PC-9 (cell line): ENCODE measurements at places on chromosomes 4 and X. TPM values are rescaled to one million over a fixed set of nuclear protein-coding genes. Genes with fewer than 3 reads are reported as not detected.
A peak's percentile ranks its signal among the peaks of the same experiment; 100 is the strongest.

The ZMAT1 gene
- total RNA-seq, result not detected in 2 replicates

The PPARGC1A gene
- total RNA-seq, result not detected in 2 replicates

GRCh38 chr4:105093975-105094374, 52.7 kb upstream of the TET2 start:
- H3K36me3 ChIP-seq, result no peaks in the 10 kb centered on the region
- H3K27ac ChIP-seq, result no peak overlapping the region
- DNase-seq, result no peak

The CXCR3 gene
- not detected in 2 replicates for total RNA-seq

GRCh38 chrX:133792198-133792953, 193.0 kb downstream of the GPC3 start:
- H3K27ac ChIP-seq, result no peak overlapping the region
- DNase-seq, result peak; percentile 61
- H3K4me3 ChIP-seq, result no peak overlapping the region
- H3K4me1 ChIP-seq, result no peaks in the 10 kb centered on the region
- H3K27me3 ChIP-seq, result no peaks in the 10 kb centered on the region
- H3K36me3 ChIP-seq, result no peaks in the 10 kb centered on the region

DNA sequence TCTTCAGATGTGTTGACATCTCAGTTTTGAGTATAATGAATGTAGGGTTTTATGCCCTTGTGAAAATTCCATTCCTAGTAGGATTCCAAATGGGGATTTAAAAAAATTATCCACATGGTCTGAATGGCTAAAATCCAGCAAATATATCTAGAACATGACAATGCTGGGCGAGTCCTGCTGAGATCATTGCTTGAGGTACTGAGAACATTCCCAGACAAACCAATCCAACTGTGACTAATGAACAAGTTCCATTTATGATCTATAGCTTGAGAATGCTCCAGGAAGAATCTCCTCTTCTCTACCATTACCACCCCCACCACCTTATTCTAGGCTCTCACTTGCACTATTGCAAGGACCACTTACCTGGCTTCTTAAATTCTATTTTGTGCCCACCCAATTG, 77.2 kb upstream of the IL1RAPL2 start:
- no peaks in the 10 kb centered on the region for H3K27me3 ChIP-seq
- H3K4me1 ChIP-seq, result no peaks in the 10 kb centered on the region
- no peaks in the 10 kb centered on the region for H3K36me3 ChIP-seq
- H3K4me3 ChIP-seq, result no peak overlapping the region
- no peak for DNase-seq

The S100G gene
- total RNA-seq, result not detected in 2 replicates

GRCh38 chr4:74755486-74755885, 38.8 kb downstream of the BTC start:
- peaks cover 11% of the 10 kb centered on the region; the same call in 1 of the 2 replicates for H3K4me1 ChIP-seq
- no peak overlapping the region for H3K4me3 ChIP-seq
- DNase-seq, result no peak
- no peaks in the 10 kb centered on the region for H3K36me3 ChIP-seq

- DNase-seq, result peak; percentile 68
- H3K36me3 ChIP-seq, result no peaks in the 10 kb centered on the region
- H3K27ac ChIP-seq, result peak overlapping the region; percentile 36
- H3K4me1 ChIP-seq, result peaks cover 22% of the 10 kb centered on the region
- no peaks in the 10 kb centered on the region for H3K27me3 ChIP-seq
Observed at GRCh38 chr4:99586322-99586721, 11.7 kb downstream of the MTTP start.

GRCh38 chr4:154189346-154189745, 302.3 kb downstream of the DCHS2 start:
- no peaks in the 10 kb centered on the region for H3K36me3 ChIP-seq
- H3K27me3 ChIP-seq, result no peaks in the 10 kb centered on the region
- DNase-seq, result no peak

- no peak overlapping the region for H3K27ac ChIP-seq
- H3K36me3 ChIP-seq, result no peaks in the 10 kb centered on the region
- H3K4me1 ChIP-seq, result no peaks in the 10 kb centered on the region
- no peak overlapping the region for H3K4me3 ChIP-seq
- no peaks in the 10 kb centered on the region for H3K27me3 ChIP-seq
Observed at GRCh38 chr4:104394406-104395167, 100.1 kb downstream of the CXXC4 start.

The CLTRN gene
- total RNA-seq, result 1.1 and 2.7 TPM in 2 replicates

- H3K27ac ChIP-seq, result no peak overlapping the region
- no peaks in the 10 kb centered on the region for H3K4me1 ChIP-seq
- H3K36me3 ChIP-seq, result no peaks in the 10 kb centered on the region
Observed at GRCh38 chr4:44738615-44739014, 12.3 kb upstream of the GNPDA2 start.

The IL2 gene
- not detected in 2 replicates for total RNA-seq

The ANXA5 gene
- total RNA-seq, result 177 and 230 TPM in 2 replicates

DNA sequence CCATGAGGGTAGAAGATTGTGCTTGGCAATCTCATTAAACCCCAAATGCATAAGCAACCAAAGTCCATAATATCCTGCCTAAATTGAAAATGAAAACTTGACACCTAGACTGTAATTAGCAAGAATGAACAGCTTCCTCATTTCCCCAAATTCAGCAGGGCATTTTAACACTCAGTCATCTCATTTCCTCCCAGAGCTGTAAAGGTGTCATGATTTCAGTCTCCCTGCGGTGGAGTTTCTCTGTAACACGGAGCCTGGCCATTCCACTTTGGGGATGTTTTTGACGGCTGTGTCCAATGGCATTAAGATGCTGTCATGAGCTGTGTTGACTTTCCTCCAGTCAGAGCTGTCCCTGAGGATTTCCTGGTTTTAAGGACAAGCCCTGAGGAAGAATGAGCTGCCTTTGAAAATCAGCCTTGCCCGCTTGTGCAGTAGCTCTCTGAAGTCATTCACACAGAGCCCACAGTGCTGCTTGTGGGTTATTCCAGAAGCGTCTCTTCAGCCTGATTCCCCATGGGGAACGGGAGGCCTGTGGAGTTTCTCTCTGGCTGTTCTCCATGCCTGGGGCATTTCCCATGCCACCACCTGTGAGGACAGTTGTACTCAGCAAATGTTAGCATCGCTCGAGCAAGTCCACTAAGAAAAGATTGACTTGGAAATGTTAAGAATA, 187.0 kb downstream of the MID1 start:
- DNase-seq, result no peak
- no peak overlapping the region for H3K4me3 ChIP-seq
- H3K36me3 ChIP-seq, result no peaks in the 10 kb centered on the region
- no peaks in the 10 kb centered on the region for H3K4me1 ChIP-seq
- no peak overlapping the region for H3K27ac ChIP-seq

The SPANXB1 gene
- total RNA-seq, result 24.3 and 31.4 TPM in 2 replicates

DNA sequence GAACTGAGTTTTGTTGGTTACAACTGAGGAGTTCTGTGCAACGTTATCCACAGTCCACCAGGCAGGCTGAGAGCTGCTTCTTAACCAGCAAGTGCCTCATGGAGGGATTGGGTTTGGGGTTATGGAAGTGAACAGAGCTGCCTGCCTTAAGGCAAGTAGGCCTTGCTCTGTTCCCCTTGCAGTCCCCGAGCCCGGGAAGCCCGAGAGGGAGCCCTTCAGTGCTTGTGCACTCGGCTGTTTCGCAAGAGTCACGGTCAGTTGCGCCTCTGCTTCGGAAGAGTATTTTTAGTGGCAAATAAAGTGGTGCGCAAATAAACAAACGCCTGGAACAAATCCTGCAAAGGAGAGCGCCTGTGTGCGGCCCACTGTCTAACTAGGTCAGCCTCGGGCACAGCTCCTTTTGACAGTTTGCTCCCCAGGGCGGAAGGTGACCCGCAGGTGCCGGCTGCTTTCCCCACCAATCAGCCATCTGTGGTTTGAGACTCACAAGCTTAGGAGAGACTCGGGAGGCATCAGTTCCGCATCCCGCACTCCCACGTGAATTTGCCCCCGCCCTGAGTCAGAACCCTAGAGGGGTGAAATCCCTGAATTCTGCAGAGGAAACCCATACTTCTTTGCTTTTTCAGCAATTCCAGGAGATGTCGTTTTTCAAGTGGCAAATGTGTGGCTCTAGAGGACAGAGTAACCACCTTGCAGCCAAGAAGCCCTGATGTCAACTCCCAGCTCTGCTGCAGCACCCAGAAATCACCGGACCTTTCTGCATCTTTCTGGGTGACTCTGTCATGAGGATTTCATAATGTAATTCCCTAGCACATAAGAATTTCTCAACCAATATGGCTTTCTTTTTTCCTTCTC, 56.8 kb downstream of the LGI2 start:
- H3K4me3 ChIP-seq, result no peak overlapping the region
- no peak for DNase-seq
- H3K36me3 ChIP-seq, result no peaks in the 10 kb centered on the region
- no peak overlapping the region for H3K27ac ChIP-seq
- H3K4me1 ChIP-seq, result peaks cover 37% of the 10 kb centered on the region
- no peaks in the 10 kb centered on the region for H3K27me3 ChIP-seq

GRCh38 chrX:138711399-138712347, at the start of gene FGF13:
Gene FGF13 (minus strand): TSS chrX:138711717. CDS start chrX:138711003, 714 bp downstream.
- H3K27ac ChIP-seq, result no peak within 1 kb of the TSS
- H3K4me1 ChIP-seq, result no peaks in the 10 kb centered on the region
- H3K36me3 ChIP-seq, result no peaks in the 10 kb centered on the region
- DNase-seq, result no peak
- no peaks in the 10 kb centered on the region for H3K27me3 ChIP-seq

GRCh38 chrX:107666931-107667330, 38.6 kb downstream of the PRPS1 start:
- H3K4me3 ChIP-seq, result no peak overlapping the region
- H3K27me3 ChIP-seq, result no peaks in the 10 kb centered on the region
- no peaks in the 10 kb centered on the region for H3K36me3 ChIP-seq
- DNase-seq, result no peak
- peaks cover 5% of the 10 kb centered on the region; the same call in 1 of the 2 replicates for H3K4me1 ChIP-seq
- H3K27ac ChIP-seq, result no peak overlapping the region

DNA sequence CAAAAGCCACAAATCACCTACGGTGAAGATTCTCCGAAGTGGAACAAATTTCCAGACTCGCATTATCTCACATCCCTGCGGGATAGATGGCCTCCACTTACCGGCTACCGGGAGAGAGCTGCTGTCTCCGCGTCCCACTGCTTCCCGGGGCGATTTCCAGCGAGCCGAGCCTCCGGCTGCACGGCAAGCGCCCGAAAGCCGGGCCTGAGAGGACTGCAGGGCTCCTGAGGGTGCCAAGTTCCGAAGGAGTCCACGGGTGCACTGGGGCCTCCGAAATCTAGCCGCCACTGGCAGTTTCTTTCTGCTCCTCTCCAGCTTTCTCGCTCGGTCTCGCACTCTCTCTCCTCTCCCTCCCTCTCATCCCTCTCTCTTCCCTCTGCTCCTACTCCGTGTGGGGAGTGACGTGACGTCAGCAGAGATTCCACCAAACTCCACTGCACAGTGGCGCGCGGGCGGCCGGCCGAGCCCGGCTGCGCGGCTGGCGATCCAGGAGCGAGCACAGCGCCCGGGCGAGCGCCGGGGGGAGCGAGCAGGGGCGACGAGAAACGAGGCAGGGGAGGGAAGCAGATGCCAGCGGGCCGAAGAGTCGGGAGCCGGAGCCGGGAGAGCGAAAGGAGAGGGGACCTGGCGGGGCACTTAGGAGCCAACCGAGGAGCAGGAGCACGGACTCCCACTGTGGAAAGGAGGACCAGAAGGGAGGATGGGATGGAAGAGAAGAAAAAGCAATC, 14.0 kb upstream of the PITX2 start:
- H3K4me3 ChIP-seq, result no peak overlapping the region
- H3K36me3 ChIP-seq, result no peaks in the 10 kb centered on the region
- DNase-seq, result no peak
- no peaks in the 10 kb centered on the region for H3K27me3 ChIP-seq
- no peak overlapping the region for H3K27ac ChIP-seq

GRCh38 chrX:153829549-153829798, 870 bp downstream of the PDZD4 start:
- H3K27me3 ChIP-seq, result peaks cover 42% of the 10 kb centered on the region
- H3K36me3 ChIP-seq, result no peaks in the 10 kb centered on the region
- no peak for DNase-seq
- no peak overlapping the region for H3K4me3 ChIP-seq

The FIP1L1 gene
- total RNA-seq, result 44.8 and 65.6 TPM in 2 replicates

DNA sequence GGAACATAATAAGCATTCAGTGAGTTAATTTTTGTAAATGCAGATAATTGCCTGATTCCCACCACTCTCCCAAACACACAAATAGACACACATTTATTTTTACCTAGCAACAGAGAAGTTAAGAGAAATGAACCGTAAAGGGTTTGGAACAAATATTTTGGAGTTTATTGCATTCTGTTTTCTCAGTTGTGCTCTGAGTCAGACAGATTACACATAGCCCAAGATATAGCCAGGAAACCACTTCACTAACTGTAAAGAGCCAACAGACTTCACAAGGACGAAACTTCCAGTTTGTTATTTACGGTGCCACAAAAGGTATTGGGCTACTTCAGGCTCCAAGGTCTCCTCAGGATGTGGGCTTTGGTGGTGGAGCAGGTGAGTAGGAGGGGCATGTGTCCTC, 217.0 kb downstream of the BMPR1B start:
- DNase-seq, result peak; percentile 34
- no peak overlapping the region for H3K27ac ChIP-seq
- no peaks in the 10 kb centered on the region for H3K36me3 ChIP-seq
- no peak overlapping the region for H3K4me3 ChIP-seq

- no peaks in the 10 kb centered on the region for H3K4me1 ChIP-seq
- H3K36me3 ChIP-seq, result no peaks in the 10 kb centered on the region
- no peak overlapping the region for H3K4me3 ChIP-seq
- DNase-seq, result no peak
- no peaks in the 10 kb centered on the region for H3K27me3 ChIP-seq
Observed at GRCh38 chr4:13126976-13127910, 356.9 kb downstream of the RAB28 start.

The PCDH10 gene
- not detected in 2 replicates for total RNA-seq

- no peak for DNase-seq
- H3K4me1 ChIP-seq, result no peaks in the 10 kb centered on the region
- no peak overlapping the region for H3K4me3 ChIP-seq
- H3K27ac ChIP-seq, result no peak overlapping the region
Observed at GRCh38 chr4:18366136-18366535, 344.6 kb upstream of the LCORL start.

GRCh38 chrX:55008571-55009358, 8.6 kb downstream of the APEX2 start:
- peaks cover 9% of the 10 kb centered on the region; the same call in 1 of the 2 replicates for H3K36me3 ChIP-seq
- no peaks in the 10 kb centered on the region for H3K27me3 ChIP-seq
- DNase-seq, result peak; percentile 71
- H3K4me1 ChIP-seq, result peaks cover 72% of the 10 kb centered on the region
- no peak overlapping the region for H3K4me3 ChIP-seq

DNA sequence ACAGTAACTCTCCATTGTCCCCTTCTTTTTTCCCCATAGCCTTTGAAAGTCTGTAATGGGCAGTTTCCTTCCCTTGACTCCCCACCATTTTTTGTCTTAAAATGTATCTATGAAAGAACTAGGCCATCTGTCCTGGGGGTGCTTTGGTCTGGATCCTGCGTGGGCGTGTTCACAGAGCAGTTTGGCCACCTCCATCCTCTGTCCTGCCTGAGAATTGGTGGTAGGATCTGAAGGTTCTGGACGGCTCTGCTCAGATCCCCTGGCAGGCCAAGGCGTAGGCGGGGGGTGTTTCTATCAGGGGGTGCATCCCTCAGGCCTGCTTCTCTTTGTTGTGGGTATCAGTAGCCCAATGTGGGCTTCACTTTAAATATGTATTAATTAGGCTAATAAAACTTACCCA, 107.1 kb downstream of the FAM193A start:
- no peaks in the 10 kb centered on the region for H3K27me3 ChIP-seq
- H3K27ac ChIP-seq, result no peak overlapping the region
- H3K4me3 ChIP-seq, result no peak overlapping the region
- H3K36me3 ChIP-seq, result no peaks in the 10 kb centered on the region
- no peaks in the 10 kb centered on the region for H3K4me1 ChIP-seq
- DNase-seq, result no peak

The PRRG3 gene
- not detected in 2 replicates for total RNA-seq

GRCh38 chr4:176622251-176622948, 170.3 kb downstream of the VEGFC start:
- H3K27ac ChIP-seq, result no peak overlapping the region
- no peaks in the 10 kb centered on the region for H3K4me1 ChIP-seq
- no peak for DNase-seq
- H3K36me3 ChIP-seq, result no peaks in the 10 kb centered on the region
